AG04450 (cell line): ENCODE measurements at places on chromosomes 1 and 21.

GRCh38 chr1:222728746-222729145 lies 8.3 kb upstream of the FAM177B start:
- no peak for DNase-seq

GRCh38 chr1:219387211-219387610 lies 213.5 kb downstream of the LYPLAL1 start:
- DNase-seq = no peak

GRCh38 chr1:63984257-63984929 lies 210.6 kb downstream of the ROR1 start:
- DNase-seq = no peak

DNA sequence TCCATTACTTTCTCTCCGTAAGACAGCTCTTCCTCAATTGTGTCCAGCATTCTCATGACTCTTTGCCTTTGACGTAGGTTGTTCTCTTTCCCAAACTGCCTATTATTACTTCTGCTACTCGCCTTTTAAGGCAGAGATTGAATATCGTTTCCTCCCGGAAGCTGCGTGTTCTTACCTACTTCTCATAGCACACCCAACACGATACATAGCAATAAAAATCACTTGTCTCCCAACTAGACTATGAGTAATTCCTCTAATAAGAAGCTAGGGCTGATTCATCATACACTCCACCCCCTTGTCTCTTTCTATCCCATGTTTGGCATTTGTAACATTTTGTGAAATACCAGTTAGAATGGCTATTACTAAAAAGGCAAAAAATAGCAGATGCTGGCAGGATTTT lies 55.8 kb upstream of the SGIP1 start:
- DNase-seq = no peak

DNA sequence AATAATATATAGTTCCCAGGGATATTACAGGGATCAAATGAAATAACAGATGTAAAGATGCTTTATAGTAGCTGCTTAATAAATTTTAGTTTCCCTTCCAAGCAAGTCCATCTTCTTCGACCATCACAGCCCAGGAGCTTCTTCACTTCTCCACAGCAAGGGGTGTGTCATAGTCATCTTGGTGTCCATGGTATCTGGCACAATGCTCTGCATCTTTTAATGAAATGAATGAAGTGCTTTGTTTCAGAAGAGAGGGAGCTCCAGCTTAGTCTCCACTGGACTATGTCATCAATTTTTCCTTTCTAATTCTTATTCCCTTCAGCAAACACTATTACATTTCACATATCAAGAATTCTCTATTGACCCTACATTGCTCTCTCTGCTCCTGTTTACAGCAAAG lies 4.9 kb upstream of the MACF1 start:
- DNase-seq = no peak
